ENCODE measurements at places on chromosomes 5 and 9. TPM values are rescaled to one million over a fixed set of nuclear protein-coding genes. Genes with fewer than 3 reads are reported as not detected.

DNA sequence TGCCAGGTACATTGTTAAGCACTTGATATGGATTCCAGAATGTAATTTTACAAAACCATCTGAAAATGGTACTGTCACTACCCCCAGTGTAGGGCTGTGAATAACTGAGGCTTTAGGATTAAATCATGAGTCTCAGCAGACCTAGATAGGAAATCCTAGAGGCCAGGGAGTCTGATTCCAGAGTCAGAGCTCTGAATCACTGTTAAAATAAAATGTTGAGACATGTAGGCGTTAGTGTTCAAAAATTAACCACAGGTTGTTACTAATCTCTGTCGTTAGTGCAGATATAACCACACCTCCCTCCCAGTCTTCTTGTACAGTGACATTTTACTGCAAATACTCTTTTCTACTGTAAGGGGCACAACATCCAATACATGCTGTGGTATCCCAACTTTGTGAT, 1828.8 kb downstream of the MAT2B start:
- no peak for DNase-seq

GRCh38 chr5:110333384-110333783, 393.1 kb downstream of the TMEM232 start:
- peak; percentile 12 for DNase-seq

GRCh38 chr5:36631620-36632362, 25.4 kb downstream of the SLC1A3 start:
- DNase-seq = no peak

DNA sequence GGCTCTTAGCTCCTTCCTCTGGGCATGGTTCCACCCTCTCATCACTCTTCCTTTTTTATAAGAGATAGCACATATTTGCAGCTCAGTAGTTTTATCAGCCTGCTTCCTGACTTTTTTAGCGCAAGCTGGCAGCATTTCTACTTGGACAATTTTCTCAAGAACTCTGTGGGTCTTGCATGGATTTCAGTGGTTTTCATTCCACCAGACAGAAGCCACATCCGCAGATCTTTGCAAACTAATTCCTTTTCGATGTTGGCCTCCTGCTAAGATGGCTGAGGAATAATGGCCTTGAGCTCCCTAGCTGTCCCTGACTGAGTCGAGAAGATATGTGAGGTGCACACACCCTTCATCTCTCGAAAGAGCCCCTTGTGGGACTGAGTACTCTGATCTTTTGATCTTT, 49.5 kb downstream of the GALNT12 start:
- DNase-seq = no peak

GRCh38 chr5:32202394-32202793, 28.3 kb upstream of the GOLPH3 start:
- no peak for DNase-seq

- DNase-seq = peak; percentile 81
Observed at GRCh38 chr9:109331353-109331752, 10.5 kb upstream of the EPB41L4B start.

DNA sequence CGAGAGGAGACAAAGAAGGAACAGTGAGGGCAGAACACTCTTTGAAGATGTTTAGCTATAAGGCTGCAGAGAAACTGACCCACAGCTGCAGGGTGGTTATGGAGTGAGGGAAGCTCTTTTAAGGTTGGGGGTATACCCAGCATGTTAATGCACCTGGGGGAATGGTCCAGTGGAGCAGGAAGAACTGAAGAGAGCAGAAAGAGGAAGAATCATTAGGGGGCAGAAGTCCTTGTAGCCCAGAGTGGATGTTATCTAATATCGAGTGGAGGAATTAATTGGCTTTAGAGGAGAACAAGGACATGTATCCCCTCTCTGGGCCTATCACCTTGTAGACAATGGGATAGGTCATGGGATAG, 7.7 kb downstream of the IL4 start:
- DNase-seq = no peak

DNA sequence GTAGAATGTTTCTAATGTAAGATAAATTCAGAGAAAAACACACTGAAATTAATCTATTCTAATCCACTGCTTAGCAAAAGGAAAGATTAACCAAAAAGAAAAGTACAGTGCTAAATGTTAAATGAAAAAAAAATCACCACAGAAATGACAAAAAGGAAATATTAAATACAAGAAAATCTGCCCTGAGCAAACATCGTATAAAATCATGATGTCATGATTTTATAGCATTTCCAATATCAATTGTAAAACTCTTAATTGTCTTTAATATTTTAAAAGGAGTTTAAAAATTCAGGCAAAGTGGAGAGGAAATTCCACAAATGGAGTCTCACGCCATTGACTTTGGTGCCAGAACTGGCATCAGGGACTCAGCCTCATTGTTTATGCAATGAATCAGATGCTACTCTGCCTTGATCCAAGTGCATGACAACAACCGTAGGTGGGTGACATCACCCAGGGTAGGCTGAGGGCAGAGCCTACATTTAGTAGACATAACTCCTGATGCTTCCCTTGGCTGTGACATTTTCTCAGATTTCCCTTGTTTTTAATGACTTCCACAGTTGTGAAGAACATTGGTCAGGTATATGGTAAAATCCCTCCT, 696.8 kb downstream of the SEMA5A start:
- no peak for DNase-seq

SMARCA2 gene
- total RNA-seq = 43.0 TPM

TRPM6 gene
- total RNA-seq = 0.06 TPM

- DNase-seq = peak; percentile 18
Observed at GRCh38 chr9:112530751-112531205, 44.2 kb downstream of the KIAA1958 start.

GRCh38 chr9:94623253-94623652, 16.1 kb downstream of the FBP1 start:
- peak; percentile 52 for DNase-seq

LURAP1L gene
- total RNA-seq = 0.86 TPM

DNA sequence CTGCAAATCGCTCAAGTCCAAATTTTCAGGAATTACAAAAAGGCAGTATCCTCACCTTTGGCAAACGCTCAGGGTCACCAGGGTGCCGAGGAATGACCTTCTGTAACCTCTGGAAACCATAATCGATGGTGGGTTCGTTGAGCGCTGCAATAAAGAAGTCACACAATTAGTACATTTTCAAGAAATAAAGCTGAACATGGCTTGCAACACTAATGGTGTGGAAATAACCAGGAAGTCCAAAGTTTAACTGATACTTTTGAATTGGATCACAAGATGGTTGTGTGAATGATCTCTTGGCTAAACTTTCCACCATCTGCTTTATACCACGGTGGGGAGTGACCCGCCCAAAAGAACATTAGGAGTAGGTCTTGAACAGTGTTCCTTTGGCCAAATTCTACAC, 368.7 kb downstream of the EBF1 start:
- no peak for DNase-seq

DNA sequence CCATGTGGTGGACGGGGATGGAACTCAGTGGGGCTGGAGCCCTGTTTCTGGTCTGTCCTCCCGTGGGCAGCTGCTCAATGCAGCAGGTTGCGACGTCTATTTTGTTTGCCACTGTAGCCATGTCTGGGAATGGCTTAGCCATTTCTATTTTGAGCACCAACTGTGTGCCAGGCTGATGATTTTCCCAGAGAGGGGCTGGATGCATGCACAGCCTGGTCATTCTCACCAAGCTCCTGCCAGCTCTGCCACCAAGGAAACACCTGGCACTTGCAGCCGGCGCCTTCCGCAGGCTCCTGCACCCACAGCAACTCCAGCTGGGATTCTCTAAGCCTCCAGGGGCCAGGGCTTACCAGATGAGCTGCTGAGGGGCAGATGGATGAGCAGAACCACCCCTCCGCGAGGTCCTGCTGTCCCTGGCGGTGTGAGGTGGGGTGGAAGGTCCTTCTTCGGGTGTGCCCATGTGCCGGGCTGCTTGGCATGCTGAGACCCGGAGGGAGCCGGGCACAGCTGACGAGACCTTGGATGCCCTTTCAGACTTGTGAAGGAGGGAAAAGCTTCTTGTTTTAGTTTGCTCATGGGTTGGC, 151.2 kb downstream of the RXRA start:
- DNase-seq = no peak

GRCh38 chr5:96920744-96921355, 15.0 kb upstream of the LNPEP start:
- DNase-seq = no peak

DNA sequence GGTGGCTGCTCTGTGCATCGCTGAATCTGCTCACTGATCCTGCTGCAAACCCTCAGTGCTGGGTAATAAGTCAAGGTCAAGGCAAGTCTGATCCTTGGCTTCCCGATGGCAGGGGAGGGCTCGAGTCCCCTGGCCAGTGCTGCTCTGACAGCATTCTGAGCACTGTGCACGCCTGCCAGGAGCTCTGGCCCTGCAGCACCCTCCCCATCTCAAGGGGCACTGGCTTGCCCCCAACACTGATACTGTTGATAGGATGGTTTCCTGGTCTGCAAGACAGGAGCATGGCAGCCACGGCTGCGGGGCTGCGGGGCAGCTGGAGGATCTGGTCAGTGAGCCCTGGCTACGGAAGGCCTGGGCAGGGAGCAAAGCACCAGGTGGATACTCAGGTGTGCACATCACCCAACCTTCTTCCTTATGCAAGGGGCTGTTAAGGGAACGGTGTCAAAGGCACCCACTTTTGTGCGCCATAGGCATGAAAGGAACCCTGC, 71.8 kb downstream of the SECISBP2 start:
- DNase-seq = no peak

FIBCD1 gene
- 4.0 TPM for total RNA-seq

DNA sequence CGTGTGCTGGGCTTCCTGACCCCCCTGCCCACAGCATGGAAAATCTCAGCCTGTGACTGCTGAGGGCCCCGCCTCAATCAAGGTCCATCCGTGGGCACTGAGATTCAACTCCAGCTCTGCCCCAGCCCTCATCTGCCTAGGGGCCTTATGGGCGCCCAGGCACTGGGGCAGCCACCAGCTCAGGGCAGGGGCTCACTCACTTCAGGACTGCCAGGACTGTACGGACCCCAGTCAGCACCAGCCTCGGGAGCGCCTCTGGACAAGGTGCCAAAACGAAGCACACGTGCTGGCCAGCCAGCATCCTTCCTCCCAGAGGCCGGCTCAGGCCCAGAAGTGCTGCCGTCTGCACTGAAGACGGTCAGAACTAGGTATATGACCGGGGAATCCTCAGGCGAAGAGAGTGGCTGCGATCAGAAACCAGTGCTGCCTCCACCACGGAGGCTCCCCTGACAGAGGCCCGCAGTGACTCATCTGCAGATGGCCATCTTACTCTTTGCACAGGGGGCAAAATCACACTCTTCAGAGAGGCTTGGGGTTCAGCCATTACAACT, 19.6 kb downstream of the CLPTM1L start:
- DNase-seq = no peak

- no peak for DNase-seq
Observed at GRCh38 chr5:56818450-56819037, 3.2 kb downstream of the MAP3K1 start.

CA9 gene
- total RNA-seq = 2.4 TPM

DNA sequence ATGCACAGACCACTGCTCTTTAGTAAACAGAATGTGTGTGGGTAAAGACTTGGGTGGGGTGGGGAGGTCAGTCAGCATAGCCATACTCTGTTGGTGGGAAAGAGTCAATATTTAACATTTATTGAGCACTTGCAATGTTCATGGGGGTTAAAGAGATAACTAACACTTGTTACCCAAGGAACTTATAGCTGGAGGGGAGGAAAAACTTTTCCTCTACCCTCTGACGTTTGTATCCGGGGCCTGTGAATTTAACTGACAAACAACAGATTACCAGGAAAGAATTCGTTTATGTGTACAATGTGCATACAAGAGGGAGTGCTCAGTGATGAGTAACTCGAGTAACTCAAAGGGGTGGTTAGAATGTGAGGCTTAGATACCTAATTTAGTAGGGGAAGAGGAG, 6.8 kb upstream of the CLINT1 start:
- no peak for DNase-seq

DNA sequence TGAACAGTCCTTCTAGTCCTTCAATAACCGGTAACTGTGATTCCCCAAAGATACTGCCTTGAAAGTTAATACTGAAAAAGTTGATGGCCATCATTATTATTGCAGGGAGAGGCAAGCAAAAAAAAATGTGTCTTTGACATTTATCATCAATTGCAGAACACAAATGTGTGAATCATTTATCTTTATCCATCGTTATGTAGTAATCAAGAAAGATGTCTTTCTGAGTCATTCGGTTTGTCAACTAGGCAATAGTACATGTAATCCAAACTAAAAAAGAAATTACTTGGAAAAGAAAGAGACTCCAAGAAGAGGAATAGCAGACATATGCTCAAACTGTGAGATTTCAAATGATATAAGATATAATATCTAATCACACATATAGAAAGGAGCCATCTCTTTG, 473.0 kb downstream of the CETN3 start:
- DNase-seq = no peak

LRRC19 gene
- total RNA-seq = not detected

TMEM232 gene
- 7.0 TPM for total RNA-seq

GRCh38 chr9:100229561-100229960, 123.2 kb downstream of the TEX10 start:
- DNase-seq = no peak

DNA sequence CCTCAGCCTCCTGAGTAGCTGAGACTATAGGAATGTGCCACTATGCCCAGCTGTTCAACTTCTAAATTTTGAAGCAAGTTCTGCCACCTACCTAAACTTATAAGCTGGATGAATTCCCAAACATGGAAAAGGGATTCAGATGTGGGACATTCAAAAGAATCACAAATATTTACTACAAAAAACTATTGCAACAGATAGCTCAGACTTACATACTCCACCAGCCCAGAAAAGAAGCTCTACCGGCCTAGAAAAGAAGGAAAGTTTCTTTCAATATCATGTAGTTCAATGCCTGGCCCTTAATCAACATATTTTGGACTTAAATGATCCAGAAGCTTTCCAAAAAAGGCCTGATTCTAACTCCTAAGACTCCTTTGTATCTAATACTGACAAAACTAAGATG, 23.8 kb downstream of the SH3RF2 start:
- DNase-seq = no peak

DNA sequence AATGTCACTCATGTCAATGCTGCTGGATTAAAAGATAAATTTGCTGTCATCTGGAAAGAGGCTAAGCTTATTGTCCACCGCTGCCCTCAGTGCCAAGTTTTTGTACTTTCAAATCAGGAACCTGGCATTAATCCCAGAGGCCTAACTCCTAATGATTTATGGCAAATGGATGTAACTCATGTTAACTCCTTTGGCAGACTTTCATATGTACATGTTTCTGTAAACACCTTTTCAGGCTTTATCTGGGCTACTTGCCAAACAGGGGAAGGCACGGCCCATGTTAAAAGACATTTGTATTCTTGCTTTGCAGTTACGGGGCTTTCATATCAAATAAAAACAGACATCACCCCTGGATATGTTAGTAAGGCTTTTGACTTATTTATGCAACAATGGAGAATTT, 608.0 kb upstream of the ACO1 start:
- no peak for DNase-seq

- DNase-seq = no peak
Observed at GRCh38 chr5:37876943-37877342, 37.1 kb upstream of the GDNF start.

Data from cardiac muscle cell (in vitro differentiated cells and primary cell).